ENCODE measurements at places on chromosomes 2 and 18.

GRCh38 chr2:237413777-237414661 is at the start of gene COL6A3:
Gene COL6A3, minus strand, starts transcription at chr2:237414164. Its CDS starts 17,347 bp downstream, at chr2:237396817.
- DNase-seq = no peak

GRCh38 chr2:82391386-82391785 is 2067.7 kb downstream of the SUCLG1 start:
- DNase-seq = no peak

DNA sequence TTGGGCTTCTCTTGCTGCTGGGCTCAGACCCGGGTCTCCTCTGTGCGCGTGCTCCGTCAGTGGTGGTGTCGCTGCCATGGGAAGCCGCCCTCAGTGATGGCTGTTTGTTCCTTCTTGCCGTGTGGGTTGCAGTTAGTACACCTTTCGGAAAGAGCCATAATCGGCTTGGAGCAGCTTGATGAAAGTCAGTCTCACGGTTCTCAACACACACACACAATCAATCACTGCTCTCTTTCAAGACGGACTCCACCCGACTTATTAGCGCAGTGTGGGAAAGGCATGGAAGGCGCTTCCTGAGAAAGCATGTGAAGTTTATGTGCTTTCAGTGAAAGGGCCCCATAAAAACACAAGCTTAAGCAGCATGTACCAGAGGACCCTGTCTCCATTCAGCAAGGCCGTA is 64.1 kb downstream of the SOX11 start:
- DNase-seq = no peak

- no peak for DNase-seq
These were observed 202.4 kb downstream of the TDRD15 start for GRCh38 chr2:21326152-21326551.

DNA sequence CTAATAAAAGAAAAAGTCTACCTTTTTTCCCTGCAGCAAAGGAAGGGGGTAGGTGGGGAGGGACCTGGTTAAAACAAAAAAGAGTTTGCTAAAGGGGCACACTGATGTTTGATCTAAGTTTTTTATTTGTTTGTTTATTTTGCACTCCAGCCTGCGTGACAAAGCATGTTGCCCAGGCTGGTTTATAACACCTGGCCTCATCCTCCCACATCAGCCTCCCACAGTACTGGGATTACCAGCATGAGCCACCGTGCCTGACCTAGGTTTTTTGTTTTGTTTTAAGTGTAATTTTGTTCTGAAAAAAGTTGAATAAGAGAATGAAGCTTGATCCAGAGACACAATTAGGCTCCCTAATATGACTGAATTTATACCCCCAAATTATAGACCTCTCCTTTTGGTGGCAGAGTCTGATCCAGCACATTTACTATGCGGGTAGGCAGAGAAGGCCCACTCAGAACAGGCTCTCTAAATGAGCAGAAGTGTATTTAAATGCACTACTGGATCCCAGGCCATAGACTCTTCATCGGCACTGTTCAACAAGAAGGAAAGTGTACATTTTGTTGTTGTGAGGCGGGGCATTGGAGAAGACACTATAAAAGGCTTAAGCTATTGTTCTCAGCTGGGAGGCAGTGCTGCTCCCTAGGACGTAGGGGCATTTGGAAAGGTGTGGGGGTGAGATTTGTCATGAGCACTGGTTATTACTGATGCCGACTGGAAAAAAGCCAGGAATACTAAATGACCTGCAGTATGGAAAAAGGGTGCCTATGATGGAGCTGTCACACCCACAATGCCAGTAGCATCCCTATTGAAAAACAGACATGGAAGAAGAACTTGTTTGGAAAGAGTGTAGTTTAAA is 32.4 kb downstream of the MRPS9 start:
- DNase-seq = no peak

DNA sequence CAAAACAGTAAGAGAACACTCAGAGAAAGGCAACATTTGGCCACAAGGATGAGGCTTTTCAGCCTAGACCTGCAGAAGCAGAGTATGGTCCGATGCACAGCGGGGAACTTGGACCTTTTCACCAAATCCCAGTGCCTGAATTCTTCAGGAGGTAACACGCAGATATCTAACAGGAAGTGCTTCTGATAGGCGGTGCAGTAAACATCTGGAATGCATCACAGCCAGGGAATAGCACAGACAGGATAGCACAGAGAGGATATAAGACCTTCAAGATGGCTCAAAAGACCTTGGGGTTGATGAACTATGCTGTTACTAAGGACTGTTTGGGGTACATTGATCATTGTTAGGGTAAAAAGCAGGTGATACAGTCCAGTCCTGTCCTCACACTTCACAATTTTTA is 1.7 kb downstream of the TMEM127 start:
- no peak for DNase-seq

- no peak for DNase-seq
These were observed 95.5 kb upstream of the SNTG2 start for GRCh38 chr2:855177-855576.

All from PC-9 (cell line).